ENCODE measurements at places on chromosomes 11 and 22. TPM values are rescaled to one million over a fixed set of nuclear protein-coding genes. Genes with fewer than 3 reads are reported as not detected.

MLC1 gene
- polyA plus RNA-seq = 71.7 TPM

C11orf98 gene
- polyA plus RNA-seq = 136 TPM

DNA sequence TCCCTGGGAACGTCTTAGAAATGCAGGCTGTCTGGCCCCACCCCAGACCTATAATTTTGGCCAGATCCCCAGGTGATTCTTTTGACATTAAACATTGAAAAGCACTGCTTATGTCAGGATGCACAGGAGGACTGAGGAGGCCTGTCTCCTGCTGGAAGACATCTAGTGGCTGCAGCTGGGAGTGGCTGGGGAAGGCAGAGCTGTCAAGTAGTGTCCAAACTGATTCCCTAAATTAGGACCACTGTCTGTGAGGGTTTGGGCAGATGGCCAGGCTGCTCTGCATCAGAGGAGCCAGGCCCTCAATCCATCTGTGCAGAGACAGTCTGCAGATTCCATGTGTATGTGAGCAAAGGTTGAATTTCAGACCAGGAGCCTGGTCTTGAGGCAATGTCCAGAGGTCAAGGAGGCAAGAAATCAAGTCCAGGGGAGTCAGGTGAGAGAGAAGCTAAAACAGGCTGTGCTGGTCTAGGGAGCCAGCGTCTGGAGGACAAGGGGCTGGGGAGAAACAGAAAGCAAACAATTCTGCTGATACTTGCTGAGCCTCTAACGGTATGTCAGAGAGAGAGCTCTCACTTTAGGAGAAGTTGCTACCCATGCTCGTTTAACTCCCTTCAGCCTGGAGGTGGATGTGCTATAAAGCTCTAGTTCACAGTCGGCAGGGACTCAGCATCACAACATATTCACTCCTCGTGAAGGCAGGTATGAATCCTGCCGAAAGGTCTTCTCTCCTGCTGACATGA, 15.3 kb upstream of the SYTL2 start:
- peaks cover 59% of the 10 kb centered on the region for H3K4me1 ChIP-seq
- no peaks in the 10 kb centered on the region for H3K27me3 ChIP-seq
- peaks cover 4% of the 10 kb centered on the region for H3K36me3 ChIP-seq
- peak overlapping the region; percentile 14 for H3K4me3 ChIP-seq
- peak overlapping the region; percentile 94 for H3K27ac ChIP-seq

DNA sequence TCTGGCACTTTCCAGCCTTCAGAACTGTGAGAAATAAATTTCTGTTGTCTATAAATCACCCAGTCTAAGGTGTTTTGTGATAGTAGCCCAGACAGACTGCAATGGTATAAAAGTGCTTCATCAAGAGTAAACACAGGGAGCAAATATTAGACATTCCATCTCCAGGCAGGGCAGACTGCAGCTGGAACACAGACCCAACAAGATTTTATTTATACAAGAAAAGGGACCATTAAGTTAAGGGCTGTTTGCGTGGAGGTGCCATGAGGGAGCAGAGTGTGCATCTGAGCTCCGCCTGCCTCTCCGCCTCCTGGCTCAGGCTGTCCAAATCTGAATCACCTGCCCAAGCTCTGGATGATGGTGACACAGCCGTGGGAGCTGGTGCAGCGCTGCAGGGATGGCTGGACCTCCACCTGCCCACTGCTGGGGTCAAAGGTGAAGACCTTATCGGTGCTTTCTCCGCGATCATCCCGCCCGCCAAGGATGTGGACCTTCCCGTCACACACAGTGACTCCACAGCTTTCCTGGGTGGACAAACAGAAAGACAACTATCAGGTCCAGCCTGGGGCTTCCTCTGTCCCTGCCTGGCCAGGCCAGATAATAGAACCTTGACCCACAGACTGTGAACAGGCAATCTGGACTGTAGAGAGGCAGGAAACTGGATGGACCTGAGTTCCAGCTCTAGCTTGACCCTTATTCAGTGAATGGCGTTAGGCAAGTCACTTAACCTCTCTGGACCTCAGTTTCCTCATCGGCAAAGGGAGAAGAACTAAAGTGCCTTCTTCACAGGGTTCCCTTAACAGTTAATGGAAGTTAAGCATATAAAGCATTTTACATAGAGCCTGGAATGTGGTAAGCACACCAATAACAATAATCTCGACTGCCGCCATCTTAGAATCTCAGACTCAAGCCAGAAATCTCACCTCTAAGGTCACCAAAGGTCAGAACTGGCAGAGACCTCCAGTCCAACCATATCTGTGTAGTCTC, 10.5 kb downstream of the KLHL35 start:
- H3K4me3 ChIP-seq = no peak overlapping the region
- no peak overlapping the region for H3K27ac ChIP-seq
- H3K4me1 ChIP-seq = no peaks in the 10 kb centered on the region
- DNase-seq = no peak
- H3K36me3 ChIP-seq = peaks cover 6% of the 10 kb centered on the region
- no peaks in the 10 kb centered on the region for H3K27me3 ChIP-seq

DNA sequence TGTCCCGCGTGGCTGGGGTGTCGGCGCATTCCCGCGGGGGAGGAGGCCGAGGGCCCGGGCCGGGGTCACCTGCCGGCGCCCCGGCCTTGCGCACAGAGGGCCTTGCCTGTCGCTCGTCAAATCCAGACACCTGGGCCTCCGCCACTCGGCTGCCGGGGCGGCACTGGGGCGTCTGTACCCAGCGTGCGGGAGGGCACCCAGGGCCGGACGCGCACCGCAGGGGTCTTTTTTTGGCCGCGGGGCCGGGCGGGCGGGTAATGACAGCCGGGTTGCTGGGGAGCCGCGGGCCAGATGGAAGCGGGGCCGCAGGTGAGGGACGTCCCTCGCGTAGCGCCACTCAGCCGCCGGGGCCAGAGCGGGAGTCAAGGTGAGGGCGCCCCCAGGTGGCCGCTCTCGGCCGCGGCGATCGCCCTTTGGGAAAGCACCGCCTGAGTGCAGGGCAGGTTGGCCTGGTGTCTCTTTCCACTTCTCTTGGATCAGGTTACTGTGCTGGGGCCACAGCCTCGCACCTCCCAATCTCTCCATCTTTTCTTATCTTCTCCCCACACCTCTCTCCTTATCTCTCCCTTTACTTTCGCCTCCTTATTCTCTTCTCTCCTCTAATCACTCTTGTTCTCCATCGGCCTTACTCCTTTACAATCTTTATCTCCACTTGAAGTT, 3.5 kb downstream of the PHLDB1 start:
- peaks cover 3% of the 10 kb centered on the region for H3K36me3 ChIP-seq
- DNase-seq = peak; percentile 79
- H3K4me3 ChIP-seq = peak overlapping the region; percentile 84
- H3K4me1 ChIP-seq = peaks cover 27% of the 10 kb centered on the region

GRCh38 chr22:50302564-50302963, 4.9 kb downstream of the PLXNB2 start:
- H3K4me3 ChIP-seq = no peak overlapping the region
- no peaks in the 10 kb centered on the region for H3K4me1 ChIP-seq
- H3K27me3 ChIP-seq = peaks cover 2% of the 10 kb centered on the region

DNA sequence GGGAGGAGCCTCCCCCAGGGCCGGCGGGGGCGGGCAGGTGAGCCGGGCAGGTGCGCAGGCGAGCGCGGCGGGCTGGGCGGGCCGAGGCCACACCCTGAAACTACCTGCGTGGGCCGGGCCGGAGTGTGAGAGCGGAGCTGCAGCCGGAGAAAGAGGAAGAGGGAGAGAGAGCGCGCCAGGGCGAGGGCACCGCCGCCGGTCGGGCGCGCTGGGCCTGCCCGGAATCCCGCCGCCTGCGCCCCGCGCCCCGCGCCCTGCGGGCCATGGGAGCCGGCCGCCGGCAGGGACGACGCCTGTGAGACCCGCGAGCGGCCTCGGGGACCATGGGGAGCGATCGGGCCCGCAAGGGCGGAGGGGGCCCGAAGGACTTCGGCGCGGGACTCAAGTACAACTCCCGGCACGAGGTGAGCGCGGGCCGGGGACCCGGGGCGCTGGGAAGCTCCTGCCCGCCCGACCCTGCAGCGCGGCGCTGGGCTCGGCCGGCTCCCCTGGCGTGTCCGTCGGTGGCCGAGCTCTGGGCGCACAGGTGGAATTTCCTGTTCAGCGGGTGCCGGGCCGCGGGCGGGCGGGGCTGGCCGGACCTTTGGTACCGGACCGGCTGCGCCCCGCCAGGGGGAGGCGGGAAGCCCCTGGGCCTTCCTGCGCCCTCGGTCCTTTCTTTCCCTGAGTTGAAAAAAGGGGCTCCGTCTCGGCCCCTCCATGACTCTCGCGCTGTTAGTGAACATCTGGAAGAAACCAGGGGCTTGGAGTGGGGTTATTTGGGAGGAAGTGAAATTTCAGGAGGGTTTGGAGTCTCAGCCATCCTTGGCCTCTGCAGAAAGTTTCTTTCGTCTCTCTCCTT, at the start of gene ST14:
Gene ST14 (plus strand): TSS at position 126 of the 841 bp plus-strand sequence. CDS start 198 bp downstream, at position 324.
- DNase-seq = no peak
- peaks cover 10% of the 10 kb centered on the region for H3K4me1 ChIP-seq
- peak within 1 kb of the TSS; percentile 3 for H3K4me3 ChIP-seq
- H3K36me3 ChIP-seq = no peaks in the 10 kb centered on the region
- H3K27ac ChIP-seq = no peak within 1 kb of the TSS

DNA sequence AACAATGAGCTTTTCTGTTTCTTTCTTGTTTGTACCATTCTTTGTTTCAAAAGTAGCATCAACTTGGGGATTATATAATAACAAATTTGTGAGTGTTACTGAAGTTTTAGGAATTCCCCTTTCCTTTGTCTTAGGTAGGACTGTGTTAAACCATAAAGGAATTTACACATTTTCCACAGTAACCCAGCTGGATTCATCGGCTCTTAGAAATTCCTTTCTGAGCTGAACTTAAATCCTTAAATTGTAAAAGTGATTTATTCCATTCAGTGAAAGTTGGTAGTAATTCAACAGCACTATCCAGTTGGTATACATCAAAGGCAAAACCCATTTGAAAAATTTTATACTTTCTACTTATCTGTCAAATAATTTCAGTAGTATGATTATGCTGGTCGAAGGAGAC, 11.8 kb downstream of the EMSY start:
- no peak overlapping the region for H3K27ac ChIP-seq
- peaks cover 28% of the 10 kb centered on the region for H3K36me3 ChIP-seq
- no peak overlapping the region for H3K4me3 ChIP-seq

- peaks cover 11% of the 10 kb centered on the region for H3K4me1 ChIP-seq
- H3K27ac ChIP-seq = no peak overlapping the region
- H3K36me3 ChIP-seq = peaks cover 17% of the 10 kb centered on the region
- no peaks in the 10 kb centered on the region for H3K27me3 ChIP-seq
Observed at GRCh38 chr11:13908535-13908934, 54.0 kb upstream of the SPON1 start.

DNA sequence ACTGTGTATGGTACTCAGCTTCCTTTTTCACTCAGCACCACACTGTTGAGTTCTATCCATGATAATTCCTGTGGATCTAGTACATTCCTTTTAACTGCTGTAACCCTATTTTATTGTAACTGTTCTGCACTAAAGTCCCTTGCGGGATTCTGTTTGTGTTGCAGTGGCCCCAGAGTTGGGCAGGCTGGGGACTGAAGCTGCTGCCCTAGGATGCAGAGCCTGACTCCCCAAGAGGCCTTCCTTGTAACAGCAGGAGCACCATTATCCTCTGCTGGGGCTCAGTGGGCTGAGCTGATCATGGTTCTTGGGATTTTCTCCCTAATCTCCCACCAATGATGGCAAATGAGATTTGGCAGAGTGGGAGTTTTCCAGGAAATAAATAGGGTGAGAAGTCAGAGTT, 77.7 kb downstream of the CABIN1 start:
- H3K36me3 ChIP-seq = peaks cover 61% of the 10 kb centered on the region
- no peaks in the 10 kb centered on the region for H3K4me1 ChIP-seq
- no peak overlapping the region for H3K27ac ChIP-seq
- no peaks in the 10 kb centered on the region for H3K27me3 ChIP-seq
- no peak for DNase-seq
- no peak overlapping the region for H3K4me3 ChIP-seq

DNA sequence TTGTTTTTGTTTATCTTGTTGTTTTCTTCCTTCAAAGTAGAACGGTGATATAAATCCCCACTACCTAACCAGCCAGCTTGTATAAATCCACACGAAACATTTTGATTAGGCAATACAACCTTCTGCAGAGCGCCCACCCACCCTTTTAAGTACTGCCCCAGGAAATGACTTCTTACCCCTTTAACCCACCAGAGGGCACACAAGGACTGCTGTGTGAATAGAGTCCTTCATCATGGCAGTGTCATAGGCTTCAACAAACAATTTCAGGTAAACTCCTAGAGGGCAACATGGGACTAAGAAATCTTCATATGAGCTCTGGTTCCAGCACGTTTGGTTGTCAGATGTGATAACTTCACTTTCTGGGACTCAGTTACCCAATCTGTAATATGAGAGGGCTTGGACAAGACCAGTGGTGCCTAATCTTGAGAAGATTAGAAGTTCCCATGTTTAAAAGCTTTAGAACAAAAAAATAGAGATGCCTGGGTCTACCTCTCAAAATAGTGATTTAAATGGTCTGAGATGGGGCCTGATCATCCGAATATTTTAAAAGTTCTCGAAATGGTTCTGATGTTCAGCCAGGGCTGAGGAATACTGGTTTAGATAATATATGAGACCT, 56.1 kb downstream of the PIWIL4 start:
- no peak overlapping the region for H3K27ac ChIP-seq
- H3K4me3 ChIP-seq = no peak overlapping the region
- no peaks in the 10 kb centered on the region for H3K4me1 ChIP-seq
- peaks cover 3% of the 10 kb centered on the region for H3K27me3 ChIP-seq
- peak; percentile 26 for DNase-seq

GRCh38 chr11:76768909-76769560, 14.1 kb upstream of the TSKU start:
- H3K4me3 ChIP-seq = no peak overlapping the region
- H3K27ac ChIP-seq = no peak overlapping the region
- no peaks in the 10 kb centered on the region for H3K36me3 ChIP-seq
- DNase-seq = no peak
- peaks cover 21% of the 10 kb centered on the region for H3K4me1 ChIP-seq
- H3K27me3 ChIP-seq = peaks cover 2% of the 10 kb centered on the region

- H3K27me3 ChIP-seq = peaks cover 4% of the 10 kb centered on the region
- H3K4me3 ChIP-seq = no peak overlapping the region
- peaks cover 3% of the 10 kb centered on the region for H3K4me1 ChIP-seq
- H3K36me3 ChIP-seq = no peaks in the 10 kb centered on the region
Observed at GRCh38 chr22:39363751-39364515, 14.1 kb downstream of the SYNGR1 start.

DNA sequence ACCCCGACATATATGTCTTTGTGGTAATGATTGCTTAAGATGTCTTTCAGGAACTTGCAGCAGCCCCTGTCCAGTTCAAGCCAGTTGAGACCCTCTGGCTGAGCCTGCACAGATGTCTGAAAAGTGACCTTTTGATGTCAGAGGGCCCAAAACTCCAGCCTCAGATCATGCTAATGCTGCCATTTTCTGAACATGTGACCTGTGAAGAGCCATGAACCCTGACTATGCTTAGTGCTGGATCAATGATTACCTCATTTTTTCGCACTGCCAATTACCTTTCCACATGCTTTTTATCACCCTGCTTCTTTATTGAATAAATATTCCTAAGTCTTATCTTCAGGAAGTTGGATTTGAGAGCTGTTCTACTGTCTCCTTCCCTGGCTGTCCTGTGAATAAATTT, 6.9 kb upstream of the CYP2R1 start:
- H3K27me3 ChIP-seq = peaks cover 6% of the 10 kb centered on the region
- H3K36me3 ChIP-seq = no peaks in the 10 kb centered on the region
- no peak overlapping the region for H3K27ac ChIP-seq
- peaks cover 6% of the 10 kb centered on the region for H3K4me1 ChIP-seq
- DNase-seq = no peak
- H3K4me3 ChIP-seq = no peak overlapping the region

GRCh38 chr11:94141511-94142307, 13.1 kb downstream of the PANX1 start:
- H3K4me3 ChIP-seq = no peak overlapping the region
- peaks cover 57% of the 10 kb centered on the region for H3K4me1 ChIP-seq
- DNase-seq = no peak
- no peak overlapping the region for H3K27ac ChIP-seq
- no peaks in the 10 kb centered on the region for H3K27me3 ChIP-seq

GRCh38 chr11:117839936-117840813, 15.6 kb upstream of the FXYD2 start:
- peaks cover 9% of the 10 kb centered on the region for H3K27me3 ChIP-seq
- H3K27ac ChIP-seq = no peak overlapping the region
- H3K36me3 ChIP-seq = no peaks in the 10 kb centered on the region
- no peak overlapping the region for H3K4me3 ChIP-seq

All from immature natural killer cell (primary cell).